ENCODE measurements at places on chromosomes 3 and 15.

GRCh38 chr15:101280007-101280406, 2.7 kb upstream of the SELENOS start:
- DNase-seq = no peak

DNA sequence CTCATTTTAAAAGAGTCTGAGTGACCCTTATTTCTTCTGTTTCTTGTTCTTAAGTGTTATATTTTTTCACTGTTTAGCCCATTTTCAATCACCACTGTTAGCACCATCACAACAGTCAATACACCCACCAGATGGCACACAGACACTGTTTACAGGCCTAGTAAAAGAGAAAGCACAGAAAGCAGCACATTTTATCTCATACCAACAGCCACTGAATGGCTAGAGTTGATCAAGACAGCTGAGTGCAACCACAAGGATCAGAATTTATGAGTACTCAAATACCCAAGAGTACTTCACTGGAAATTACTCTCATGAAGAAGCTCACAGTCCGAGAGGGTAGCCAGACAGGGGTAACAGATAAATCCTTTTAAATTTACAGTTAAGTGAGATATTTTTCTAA, 127.0 kb downstream of the TFDP2 start:
- no peak for DNase-seq

DNA sequence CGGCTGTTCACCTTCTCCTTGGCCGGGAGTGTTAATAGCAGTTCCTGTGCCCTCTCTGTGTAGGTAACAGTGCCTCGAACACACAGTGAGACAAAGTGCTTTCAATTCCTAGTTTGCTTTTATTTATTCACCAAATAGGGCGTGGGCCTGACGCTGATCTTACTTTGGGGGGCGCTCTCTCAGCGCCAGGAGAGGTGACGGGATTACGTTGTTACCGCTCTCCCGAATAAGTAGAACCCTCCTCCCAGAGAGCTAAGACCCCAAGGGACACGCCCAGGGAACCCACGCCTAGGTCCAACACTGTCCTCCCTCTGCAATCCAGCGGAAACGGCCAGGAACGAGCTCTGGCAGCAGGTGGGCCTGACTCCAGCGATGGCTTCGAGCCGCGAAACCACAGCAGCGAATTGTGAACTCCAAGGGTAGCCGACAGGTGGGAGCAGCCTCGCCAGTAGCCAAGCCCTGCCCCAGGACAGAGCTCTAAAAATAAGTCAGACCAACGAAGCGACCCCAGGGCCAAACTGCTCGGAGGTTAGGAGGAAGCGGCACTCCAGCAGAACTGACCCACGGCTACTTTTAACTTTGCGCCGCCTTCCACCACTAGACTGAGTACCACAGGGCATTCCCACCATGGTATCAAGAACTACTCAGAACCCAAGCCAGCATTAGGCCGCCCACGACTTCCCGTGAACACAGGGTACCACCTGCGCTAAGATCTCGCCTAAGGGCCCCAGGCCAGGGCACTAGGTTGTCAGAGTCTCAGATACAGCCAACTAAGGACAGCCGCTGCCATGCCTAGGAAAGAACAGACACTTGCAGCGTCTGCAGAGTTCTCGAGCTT, 1.6 kb upstream of the SIN3A start:
- no peak for DNase-seq

GRCh38 chr3:101571028-101571895, 2.7 kb upstream of the PCNP start:
- no peak for DNase-seq

DNA sequence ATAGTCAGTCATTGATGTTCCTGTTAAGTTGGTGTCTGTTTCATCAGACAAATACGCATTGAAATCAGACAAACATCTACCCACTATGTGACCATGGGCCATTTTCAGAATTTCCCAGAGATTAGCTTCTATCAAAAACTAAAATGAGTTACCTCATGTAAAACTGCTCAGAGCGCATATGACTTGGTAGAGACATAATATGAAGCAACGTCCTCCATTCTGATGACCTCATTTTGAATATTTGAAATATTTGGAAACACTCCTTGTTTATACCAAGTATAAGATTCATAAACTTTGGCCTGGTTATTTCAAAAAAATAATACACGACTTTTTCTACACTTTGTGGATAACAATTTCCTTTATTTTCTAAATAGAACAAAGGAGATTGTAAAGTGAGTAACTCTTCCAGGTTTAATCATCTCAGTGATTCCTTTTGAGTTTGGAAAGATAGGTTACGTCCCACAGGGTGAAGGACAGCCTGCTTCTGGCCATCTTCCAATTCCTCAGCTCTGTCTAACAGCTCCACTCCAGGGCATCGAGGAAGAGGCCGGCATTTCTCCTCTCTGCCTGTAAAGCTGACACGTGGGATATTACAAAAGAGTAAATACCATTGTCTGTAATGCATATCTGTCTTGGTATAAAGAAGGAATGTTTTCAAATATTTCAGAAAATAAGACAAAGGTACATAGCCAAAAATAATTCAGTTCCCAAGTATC, 122.6 kb downstream of the CADM2 start:
- DNase-seq = no peak

- no peak for DNase-seq
These were observed 117.8 kb downstream of the NR1D2 start for GRCh38 chr3:24062916-24063315.

DNA sequence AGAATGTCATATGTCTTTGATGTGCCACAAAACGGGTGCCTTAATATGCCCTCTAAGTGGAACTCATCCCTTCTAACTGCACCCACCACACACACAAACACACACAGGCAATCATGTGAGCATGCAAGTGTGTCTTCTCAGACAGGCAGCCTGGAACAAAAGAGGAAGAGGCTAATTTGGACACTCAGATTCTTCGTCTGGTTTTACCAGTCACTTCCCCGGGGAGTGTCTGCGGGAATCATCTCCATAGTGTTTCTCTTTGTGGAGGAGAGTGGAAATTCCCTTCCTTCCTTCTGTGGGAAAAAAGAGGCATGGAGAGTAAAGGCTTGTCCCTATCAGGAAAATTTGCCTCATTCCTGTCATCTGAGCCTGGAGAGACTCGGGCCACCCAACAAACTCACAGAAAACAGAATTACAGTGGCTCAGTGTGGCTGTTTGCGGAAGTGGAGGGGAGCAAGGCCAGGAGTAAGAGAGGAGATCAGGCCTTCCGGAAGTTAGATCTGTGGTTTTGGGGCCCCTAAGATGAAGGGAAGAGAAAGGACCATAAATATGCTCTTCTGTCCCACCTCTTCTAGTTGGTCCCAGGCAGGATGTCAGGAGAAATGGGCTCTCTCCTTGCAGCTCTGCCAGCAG, 212.6 kb upstream of the SEMA6D start:
- no peak for DNase-seq

- no peak for DNase-seq
These were observed 11.5 kb downstream of the NUDT16 start for GRCh38 chr3:131393051-131393450.

GRCh38 chr3:195255571-195256501, 15.1 kb downstream of the XXYLT1 start:
- no peak for DNase-seq

- no peak for DNase-seq
These were observed 6.9 kb downstream of the CMTM7 start for GRCh38 chr3:32398531-32398930.

All from AG09319 (cell line).